ENCODE measurements at places on chromosomes 7 and 10.

DNA sequence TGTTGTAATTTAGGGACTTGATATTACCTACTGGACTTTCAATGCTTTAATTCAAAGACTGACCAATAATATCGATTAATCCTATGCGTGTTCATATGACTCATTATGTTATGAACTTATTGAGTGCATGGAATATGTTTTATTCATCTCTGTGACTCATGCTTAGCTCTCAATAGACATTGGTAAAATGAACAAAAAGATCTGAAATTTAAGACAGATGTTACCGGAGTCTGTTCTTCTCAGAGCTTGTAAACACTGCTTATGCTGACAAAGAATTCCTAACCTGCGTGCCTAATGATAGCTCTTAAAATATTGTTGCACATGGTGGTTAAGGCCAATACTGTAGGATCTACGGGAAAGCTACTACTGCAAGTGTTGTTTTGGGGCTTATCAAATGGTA is 131.5 kb upstream of the ACBD5 start:
- no peak for DNase-seq

GRCh38 chr10:65891073-65891981 is 1034.5 kb upstream of the LRRTM3 start:
- DNase-seq: no peak

DNA sequence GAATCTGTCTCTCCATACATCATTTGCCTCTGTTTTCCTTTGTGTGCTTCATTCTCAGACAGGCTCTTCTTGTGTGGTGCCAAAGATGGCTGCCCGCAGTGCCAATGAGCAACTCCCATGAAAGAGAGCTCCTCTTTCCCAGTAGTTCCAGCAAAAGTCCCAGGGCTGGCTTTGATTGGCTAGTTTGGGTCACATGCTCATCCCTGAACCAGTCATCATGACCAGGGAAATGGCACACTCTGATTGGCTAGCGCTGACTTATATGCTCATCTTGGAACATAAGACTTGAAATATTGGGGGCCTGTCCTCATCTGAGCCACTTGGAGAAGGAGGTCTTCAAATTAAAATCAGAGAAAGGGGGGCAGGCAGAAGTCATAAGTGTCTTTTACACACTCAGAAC is 112.7 kb downstream of the CDH23 start:
- no peak for DNase-seq

DNA sequence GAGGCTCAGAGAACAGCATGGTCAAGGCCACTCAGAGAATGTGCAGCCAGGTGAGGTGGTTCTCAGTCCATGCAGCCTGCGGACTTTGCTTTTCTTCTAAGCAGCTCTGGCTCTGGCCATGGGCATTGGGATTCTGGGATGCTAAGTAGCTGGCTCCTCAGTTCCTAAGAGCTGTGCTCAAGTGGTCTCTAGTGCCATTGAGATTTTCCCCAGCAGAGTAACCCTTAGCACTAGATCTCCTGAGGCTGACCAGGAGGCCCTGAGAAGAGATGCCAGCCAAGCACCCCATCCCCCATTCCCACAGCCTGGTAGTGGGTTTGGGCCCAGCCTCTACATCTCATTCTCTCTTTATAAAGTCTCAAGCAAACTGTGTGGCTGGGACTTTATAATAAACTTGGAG is 77.1 kb downstream of the KCNMA1 start:
- DNase-seq: no peak

GRCh38 chr7:100435401-100436304 is 644 bp downstream of the PPP1R35 start:
- DNase-seq: no peak

GRCh38 chr10:70561070-70561469 is 41.5 kb downstream of the PRF1 start:
- DNase-seq: no peak

- DNase-seq: no peak
These were observed 11.7 kb downstream of the CASP7 start for GRCh38 chr10:113691381-113691780.

GRCh38 chr7:122155566-122155965 is 11.5 kb upstream of the AASS start:
- no peak for DNase-seq

GRCh38 chr10:593901-594457 is 95.5 kb downstream of the DIP2C start:
- DNase-seq: no peak

- no peak for DNase-seq
These were observed 28.0 kb downstream of the GRK5 start for GRCh38 chr10:119235356-119235755.

GRCh38 chr7:22697876-22698606 is 29.0 kb upstream of the IL6 start:
- DNase-seq: no peak

- DNase-seq: no peak
These were observed 91.0 kb downstream of the MYL10 start for GRCh38 chr7:101537935-101538595.

GRCh38 chr10:70410608-70411007 is 6.7 kb downstream of the EIF4EBP2 start:
- DNase-seq: no peak

DNA sequence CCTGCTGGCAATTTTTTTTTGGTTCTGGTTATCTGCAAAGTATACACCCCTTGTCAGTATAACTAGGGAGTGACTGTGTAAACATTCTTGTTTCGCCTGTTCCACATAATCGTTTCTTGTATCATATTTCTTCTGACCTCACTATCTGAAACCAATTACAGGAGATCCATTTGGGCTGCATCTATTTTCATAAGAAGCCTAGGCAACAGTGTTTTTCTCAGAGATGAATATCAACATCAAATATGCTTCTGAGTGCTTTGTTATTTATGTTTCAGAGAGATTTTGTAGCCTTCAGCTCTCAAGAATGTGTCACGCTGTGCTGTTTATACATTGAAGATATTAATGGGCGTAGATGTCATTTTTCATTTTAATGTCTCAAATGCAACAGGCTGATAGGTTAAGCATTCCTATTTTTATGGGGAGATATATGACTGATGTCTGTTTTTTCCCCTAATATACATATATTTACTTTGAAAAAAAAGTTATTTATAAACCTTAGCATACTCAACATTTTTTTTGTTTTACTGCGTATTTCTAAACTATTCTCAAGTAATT is 115.5 kb downstream of the FOXP2 start:
- peak; percentile 97 for DNase-seq

GRCh38 chr10:125343118-125343925 is 183.0 kb upstream of the CTBP2 start:
- no peak for DNase-seq

DNA sequence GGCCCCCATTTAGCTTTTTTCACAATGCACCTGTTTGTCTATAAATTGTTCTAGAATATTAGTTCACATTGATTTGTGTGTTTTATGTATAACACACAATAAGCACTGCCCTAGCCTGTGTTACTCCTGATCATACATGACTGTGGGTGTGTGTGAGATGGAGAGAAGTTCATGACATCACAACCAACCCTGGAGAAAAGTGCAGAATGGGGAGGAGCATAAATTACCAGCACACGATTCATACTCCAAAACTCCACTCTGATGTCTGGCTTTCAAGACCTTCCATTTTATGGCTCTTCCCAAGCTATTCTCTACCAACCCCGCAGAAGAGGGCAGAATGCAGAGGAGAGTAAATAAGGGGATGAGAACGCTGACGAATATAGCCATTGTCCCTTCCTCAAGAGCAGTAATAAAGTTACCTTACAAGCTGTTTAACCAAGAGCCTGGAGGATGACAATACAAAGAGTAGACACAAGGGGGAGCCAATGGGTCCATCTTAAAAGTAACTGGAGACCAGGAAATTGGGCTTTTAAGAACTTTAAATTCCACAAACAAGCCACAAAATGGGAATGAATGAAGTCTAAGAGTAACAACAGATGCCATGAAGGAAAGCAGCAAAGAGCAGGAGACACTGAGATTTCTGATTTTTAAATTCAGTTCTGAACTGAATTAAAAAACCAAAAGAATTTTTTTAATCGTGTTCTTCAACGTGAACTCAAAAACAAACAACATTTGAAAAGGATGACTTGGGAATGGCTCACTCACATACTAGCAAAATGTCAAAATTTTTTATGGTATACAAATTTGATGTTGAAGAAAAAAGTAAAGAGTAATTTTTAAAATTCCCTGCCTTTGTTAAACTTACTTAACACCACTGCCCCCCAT is 159.6 kb downstream of the PARD3 start:
- no peak for DNase-seq

DNA sequence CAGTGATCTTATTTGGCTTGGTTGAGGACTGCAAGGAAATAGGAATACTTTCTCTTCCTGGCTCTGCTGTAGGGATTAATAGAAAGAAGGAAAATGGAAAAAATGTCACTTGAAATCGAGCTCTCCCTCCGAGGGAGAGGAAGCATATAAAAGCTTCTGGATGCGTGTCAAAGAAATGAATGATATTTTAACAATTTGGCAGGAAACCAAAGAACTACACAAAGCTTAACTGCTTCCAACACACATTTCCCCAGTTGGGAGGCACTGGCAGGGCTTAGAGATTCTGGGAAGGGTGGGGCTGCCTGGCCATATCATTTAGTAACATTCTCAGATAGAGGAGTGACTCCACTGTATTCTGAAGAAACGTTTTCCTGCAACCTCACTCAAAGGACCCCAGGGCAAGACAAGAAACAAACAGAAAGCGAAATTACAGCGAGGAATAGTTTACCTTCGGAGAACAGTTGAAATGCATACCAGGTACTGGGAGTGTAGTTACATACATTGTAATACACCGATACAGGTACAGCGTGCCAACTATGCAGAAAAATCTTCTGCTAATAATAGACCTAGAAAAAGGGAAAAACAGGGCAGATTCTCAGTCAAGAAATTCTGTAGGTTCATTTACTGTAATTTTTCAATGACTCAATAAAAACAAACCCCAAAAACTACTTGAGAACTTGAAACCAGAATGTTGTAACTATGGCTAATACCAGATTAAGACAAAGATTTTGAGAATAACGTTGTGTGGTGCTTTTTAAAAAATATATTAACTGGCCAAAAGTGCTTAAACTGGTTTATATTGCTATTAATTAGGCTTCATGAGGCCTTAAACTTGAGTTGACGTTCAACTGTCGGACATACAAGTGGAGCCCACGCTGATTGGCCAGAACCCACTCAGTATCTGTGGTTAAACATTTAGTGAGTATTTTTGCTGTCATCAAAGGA is 75.7 kb upstream of the ASAH2 start:
- no peak for DNase-seq

DNA sequence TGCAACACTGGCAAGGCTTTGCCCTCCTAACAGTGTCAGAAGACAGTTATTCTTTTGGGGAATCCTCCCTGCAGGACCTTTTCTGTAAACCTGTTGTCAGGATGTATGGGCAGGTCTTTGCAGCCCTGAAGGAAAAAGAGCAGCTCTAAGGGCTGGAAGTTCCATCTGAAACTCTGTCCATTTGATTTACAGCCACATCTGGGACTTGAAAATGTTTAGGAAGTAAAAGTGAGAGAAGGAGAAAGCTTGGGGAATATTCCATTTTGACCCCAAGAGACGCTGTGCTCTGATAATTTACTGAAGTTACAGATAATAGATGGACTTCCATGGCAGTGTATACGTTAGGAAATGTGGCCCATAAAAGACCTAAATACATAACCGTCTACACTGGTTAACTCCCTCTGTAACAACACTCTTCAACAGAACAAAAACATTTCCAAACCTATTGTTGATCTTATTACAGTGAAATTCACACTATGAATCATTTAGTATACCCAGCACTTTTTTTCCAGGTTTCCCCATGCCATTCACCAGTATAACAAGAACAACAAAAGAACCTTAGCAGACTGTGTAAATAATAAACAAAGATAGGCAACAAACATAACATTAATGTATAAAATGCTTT is 89.1 kb downstream of the KIAA1549 start:
- no peak for DNase-seq

- DNase-seq: no peak
These were observed 117.9 kb downstream of the KMT2E start for GRCh38 chr7:105131890-105132289.

DNA sequence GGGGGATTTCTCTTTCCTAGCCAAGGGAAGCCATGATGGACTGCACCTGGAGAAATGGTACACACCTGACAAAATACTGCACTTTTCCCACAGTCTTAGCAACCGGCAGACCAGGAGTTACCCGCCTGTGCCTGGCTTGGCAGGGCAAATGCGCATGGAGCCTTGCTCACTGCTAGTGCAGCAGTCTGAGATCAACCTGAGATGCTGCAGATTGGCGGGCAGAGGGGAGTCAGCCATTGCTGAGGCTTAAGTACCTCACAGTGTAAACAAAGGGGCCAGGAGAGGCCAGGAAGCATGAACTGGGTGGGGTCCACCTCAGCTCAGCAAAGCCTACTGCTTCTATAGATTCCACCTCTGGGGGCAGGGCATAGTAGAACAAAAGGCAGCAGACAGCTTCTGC is 49.4 kb downstream of the OR13A1 start:
- DNase-seq: no peak

DNA sequence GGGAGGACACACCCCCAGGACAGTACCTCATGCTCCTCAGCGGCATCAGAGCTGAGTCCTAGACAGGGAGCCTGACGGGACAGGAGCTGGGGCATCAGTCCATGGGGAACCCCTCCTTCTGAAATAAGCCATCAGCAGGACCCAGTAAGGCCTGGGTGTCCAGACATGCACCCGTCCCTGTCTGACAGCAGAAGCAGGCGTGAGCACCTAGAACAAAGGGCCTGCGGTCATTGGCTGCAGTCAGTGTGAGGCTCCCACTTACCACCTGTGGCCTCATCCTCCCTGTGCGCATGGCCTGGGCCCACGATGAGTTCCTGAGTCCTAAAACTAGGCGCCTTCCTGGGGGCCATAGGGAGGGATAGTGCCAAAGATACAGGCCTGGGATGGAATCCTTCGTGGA is 484.7 kb downstream of the PTPRN2 start:
- DNase-seq: no peak

GRCh38 chr10:63515002-63515763 is 6.0 kb upstream of the REEP3 start:
- no peak for DNase-seq

DNA sequence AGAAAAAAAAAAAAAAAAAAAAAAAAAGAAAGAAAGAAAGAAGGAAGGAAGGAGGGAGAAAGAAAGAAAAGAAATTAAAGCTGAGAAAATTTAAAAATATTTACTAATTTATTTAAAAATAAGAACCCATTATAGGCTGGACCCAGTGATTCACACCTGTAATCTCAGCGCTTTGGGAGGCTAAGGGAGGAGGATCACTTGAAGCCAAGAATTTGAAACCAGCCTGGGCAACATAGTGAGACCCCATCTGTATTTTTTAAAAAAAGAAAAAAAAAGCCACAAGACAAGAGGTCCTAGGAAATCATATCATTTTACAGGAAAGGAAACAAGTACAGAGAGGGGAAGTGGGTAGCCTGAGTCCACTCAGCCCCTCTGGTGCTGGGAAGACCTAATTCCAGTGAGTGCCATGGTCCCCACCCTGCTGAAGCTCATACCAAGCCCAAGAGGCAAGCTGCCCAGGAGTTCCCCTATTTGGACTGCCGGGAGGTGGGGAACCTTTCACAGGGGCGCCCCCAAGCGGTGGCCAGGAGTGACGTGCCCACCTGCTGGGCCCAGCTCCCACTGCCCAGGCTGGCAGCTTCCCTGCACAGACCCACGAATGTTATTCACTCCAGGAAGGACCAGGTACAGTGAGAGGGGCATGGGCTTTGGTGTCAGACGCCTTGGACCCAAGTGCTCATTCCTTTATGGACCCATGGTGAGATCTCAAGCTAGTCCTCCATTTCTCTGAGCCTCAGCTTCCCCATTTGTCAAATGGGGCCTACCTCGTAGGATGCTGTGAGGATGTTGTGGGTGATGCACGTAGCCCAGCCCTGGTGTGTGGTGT is 133.6 kb downstream of the ZMIZ1 start:
- no peak for DNase-seq
